Endothelial cell (in vitro differentiated cells): ENCODE measurements at places on chromosomes 13 and 19.

GRCh38 chr13:34020388-34020787 is 202.4 kb downstream of the RFC3 start:
- no peak for DNase-seq

DNA sequence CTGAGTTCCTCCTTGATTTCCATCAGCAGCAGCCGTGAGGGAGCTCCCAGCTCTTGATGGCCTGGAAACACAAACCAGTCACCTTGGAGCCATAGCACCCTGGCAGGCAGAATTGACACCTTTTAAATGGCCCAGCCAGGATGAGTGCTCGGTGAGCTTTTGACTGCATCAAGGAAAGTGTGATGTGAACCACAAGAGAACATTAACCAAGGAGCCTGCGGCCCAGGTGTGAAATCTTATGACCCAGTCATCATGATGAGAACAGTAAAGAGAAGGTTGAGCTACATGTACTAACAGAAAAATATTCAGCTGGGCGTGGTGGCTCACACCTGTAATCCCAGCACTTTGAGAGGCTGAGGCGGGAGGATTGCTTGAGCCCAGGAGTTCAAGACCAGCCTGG is 22.8 kb downstream of the SUGP2 start:
- no peak for DNase-seq

GRCh38 chr13:26971990-26972887 is 199.4 kb downstream of the USP12 start:
- DNase-seq = peak; percentile 32

DNA sequence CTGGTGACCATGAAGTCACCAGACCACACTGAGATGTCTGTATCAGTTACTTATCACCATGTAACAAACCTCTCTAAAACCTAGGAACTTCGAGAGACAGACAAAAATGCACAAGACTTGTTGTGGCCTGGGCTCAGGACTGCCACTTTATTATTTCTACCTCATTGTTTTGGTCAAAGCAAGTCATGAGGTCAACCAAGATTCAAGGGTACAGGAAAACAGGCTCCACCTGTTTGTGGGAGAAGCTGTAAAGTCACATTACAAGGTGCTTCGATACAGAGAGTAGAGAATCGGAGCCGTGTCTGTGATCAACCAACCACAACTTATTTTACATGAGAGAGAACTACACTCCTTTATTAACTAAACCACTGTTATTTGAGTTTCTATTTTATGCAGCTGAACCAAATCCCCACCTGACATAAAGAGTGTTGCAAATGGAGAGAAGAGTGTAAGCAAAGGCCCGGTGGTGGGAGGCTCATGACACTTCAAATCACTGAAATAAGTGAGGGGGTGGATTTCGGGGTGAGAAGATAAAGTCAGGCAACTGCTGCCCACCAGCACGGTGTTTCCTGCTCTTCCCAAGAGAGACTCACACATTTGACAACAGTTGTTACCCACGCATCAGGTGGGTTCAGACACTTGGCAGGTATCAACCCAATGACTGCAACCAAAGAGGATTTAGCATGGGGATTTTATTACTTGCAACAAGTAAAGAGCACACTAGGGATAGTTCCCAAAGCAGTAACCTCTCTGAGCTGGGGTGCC is 39.0 kb upstream of the IGSF23 start:
- DNase-seq = no peak

DNA sequence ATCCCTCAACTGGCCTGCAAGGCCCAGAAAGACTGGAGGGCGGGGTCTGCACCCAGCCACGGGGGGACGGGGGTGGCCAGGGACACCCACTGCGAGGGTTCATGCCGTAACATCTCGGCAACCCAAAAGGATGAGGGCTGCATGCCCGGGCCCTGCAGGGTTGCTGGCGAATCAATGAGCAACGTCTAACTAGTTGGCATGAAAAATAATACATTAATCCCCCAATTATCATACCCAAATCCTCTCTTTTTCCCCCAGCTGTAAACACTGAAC is 232.2 kb downstream of the TUBA3C start:
- no peak for DNase-seq

GRCh38 chr13:100088273-100088643 is 635 bp upstream of the PCCA start:
- DNase-seq = peak; percentile 7

- DNase-seq = no peak
Measured at GRCh38 chr13:74678308-74678965, 544.2 kb upstream of the KLF12 start.

- no peak for DNase-seq
Measured at GRCh38 chr13:48636550-48636949, 17.2 kb upstream of the CYSLTR2 start.

- DNase-seq = no peak
Measured at GRCh38 chr13:102220681-102221228, 181.1 kb downstream of the FGF14 start.

DNA sequence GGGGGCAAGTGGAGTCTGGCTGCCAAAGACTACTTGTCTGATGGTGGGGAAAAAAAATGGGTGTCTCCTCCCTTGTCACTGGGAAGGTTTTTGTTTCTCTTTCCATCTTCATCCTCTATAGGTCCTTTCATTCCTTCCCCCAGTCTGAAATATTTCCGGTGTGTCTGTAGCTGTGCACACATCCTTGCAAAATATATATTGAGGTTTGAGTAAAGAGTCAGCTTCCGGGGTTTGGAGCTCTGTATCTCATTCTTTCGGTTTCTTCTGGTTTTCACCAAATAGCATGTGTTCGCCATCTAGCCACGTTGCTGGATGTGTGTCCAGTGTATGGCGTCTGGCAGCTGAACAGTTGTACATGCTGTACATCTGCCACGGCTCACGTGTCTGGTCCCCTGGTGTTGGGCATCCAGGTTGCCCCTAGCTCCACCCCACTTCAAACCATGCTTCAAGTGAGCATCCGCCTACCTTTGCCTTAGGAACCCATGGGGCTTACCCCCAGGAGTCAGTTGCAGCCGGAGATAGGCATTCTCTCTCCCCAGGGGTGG is 142.2 kb downstream of the SIPA1L3 start:
- DNase-seq = no peak

DNA sequence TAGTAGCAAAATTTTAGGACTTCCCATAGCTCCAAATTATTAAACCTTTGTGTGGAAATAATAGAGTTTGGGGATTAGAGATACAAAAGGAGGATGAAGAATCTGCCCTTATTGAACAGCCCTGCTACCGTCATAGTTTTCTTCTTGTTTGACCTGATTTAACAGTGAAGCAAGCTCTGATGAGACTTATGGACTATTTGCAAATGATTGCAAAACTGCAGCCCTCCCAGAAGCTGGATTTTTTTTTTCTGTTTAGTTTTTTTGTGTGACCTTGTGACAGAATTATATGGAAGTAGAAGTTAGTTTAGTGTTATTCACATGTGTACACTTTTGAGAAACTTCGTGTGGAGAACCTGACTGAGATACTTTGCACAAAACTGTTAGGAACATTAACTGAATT is 267.8 kb downstream of the KCNRG start:
- DNase-seq = no peak

DNA sequence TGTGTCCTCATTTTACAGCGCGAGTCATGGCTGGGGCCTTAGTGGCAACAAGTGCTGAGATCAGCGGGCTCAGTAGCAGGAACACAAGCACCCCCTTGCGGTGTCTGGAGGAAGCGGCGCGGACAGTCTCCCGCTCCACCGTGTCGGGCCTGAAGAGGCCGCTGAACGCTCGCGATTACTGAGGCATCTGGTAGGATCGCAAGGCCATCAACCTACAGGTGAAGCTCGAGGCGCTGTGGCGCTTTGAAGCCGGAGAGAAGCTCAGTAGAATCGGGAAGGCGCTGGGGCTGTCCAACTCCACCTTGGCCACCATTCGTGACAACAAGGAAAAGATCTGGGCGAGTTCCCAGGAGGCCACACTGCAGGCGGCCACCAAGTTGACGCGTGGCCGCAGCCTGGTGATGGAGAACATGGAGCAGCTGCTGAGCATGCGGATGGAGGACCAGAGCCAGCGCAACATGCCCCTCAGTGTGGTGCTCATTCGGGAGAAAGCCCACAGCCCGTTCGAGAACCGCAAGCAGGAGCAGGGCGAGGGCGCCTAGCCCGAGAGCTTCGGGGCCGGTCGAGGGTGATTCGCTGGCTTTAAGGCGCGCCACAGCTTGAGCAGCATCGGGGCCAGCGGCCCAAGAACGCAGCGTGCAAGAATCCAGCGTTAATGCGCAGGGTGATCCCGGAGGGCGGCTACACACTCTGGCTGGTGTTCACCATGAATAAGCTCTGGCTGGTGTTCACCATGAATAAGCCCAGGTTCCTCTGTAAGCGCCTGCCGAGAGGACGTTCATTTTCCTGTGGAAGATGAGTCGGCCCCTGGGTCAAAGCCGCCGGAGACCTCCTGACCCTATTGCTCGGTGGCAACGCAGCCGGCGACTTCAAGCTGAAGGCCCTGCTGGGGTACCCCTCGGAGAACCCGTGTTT is 8.3 kb upstream of the MZF1 start:
- DNase-seq = peak; percentile 89

DNA sequence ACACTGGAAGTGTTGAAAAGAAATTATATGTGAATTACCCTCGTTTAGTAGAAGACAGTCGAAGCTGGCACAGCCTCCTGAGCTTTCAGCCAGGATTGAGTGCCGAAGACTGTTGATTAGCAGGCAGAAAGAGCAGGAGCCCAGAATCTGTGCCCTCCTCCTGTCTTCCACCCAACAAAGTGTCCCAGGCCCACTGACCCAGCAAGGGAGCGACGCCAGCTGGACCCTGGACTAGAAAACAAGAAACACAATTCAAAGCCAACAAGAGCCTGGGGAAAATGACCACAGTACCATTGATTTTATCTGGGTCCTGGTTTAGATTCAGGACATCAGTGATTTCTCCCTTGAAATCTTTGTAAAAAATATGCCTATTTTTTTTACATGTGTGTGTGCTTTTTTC is 120.7 kb downstream of the RXFP2 start:
- DNase-seq = no peak

DNA sequence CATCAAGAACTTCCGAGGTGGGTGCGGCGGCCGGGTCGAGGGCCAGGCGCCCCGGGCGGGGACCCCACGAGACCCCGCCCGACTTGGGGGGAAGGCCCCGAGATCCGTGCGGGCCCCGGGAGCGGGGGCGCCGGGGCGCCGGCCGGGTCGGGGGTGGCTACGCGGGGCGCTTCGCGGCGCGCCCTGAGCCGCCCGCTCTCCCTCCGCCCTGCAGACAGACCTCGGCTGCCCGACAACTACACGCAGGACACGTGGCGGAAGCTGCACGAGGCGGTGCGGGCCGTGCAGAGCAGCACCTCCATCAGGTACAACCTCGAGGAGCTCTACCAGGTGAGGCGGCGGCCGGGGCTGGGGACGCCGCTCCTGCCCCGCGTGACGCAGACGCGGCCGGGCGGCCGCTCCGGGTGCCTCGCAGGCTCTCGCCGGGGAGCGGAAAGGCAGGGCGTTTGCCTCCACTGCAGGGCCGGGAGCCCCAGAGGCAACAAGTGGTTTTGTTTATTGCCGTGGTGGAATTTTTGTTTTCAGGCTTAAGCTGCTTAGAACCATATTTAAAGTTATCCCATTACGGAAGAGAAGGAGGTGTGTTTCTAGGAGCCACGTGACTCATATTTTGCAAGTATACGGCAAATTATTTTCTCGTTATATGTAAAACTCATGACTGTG is 477 bp downstream of the CUL4A start:
- DNase-seq = peak; percentile 47

GRCh38 chr13:50378509-50379044 is 363.3 kb downstream of the KCNRG start:
- DNase-seq = no peak

DNA sequence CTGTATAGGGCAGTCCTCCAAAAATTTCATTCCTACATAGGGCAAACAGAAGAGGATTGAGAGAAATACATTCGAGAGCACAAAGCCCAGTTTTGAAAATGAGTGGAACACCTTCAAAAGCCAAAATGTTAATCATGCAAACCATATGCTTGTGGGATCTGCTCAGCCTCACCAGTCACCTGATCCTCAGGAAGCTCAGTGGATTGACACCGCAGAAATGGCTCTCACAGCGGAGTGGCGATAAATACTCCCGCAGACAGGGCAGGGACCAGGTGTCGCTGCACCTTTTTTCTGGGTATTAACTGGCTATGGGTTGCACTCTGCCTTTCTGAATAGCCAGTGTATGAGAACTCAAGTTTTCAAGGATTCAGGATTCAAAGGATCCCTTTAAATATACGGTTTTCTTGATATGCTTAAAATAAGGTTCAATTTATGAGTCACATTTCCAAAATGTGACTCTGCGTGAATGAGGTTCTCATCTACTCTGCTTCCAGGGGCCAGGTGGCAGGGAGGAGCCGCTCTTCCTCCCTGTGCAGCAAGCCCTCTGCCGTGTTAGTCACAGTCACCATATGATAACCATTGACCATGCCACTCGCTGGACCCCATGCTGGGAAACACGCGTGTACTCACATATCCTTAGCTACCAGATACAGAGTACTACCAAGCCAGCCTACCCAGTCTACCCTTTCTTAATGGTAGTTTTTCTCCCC is 18.3 kb upstream of the DHRS12 start:
- no peak for DNase-seq

GRCh38 chr13:111468037-111468959 is 147.9 kb downstream of the TEX29 start:
- DNase-seq = no peak

DNA sequence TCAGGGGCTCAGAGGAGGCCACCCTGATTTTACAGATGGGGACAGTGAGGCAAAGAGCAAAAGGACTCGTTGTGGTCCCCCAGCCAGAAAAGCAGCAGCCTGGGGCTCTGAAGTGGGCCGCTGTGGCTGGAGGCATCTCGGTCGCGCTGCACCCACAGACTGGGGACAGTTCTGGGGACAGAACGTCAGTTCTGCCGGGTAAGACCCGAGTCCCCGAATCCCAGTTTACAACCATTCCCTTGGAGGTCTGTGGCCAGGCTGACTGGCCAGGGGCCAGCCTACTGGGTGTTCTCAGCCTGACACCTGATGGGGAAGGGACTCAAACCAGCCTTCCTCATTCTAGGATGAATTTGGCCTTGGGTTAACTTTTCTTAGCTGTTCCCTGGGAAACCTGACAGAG is 14.1 kb downstream of the SUGP1 start:
- DNase-seq = no peak

DNA sequence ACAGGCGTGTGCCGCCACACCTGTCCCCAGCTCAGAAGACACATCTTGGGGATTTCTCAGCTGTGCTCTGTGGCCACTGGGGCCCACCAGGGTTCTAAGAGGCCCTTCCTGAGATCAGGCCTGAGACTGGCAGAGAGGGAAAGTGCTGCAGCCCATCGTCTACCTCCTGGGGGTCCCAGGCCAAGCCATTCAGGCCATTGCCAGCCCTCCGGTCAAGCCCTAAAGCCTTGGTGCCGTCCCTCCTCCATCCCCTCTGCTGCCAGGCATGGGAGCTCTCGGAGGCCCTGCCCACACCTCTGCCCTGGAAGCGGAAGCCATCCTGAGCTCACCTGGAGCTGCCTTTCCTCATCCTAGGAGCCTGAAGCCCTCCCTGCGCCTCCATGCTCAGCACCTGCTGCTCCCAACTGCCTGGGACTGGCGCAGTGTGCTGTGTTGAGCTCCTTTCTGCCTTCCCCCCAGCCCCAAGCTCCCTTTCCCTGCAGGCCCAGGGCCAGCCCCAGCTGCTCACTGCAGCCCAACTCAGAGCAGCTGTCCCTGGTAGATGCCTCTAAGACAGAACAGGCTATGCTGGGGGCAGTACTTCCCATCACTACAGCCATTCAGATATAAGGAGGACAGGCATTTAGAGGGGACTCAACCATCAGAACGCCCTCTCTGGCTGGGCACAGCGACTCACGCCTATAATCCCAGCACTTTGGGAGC is 2.9 kb downstream of the SLC7A9 start:
- no peak for DNase-seq
